CMK (cell line): ENCODE measurements at places on chromosomes 5 and 9.
A peak's percentile ranks its signal among the peaks of the same experiment; 100 is the strongest.

GRCh38 chr5:124748687-124749594 lies 2.5 kb upstream of the ZNF608 start:
- no peak for DNase-seq

DNA sequence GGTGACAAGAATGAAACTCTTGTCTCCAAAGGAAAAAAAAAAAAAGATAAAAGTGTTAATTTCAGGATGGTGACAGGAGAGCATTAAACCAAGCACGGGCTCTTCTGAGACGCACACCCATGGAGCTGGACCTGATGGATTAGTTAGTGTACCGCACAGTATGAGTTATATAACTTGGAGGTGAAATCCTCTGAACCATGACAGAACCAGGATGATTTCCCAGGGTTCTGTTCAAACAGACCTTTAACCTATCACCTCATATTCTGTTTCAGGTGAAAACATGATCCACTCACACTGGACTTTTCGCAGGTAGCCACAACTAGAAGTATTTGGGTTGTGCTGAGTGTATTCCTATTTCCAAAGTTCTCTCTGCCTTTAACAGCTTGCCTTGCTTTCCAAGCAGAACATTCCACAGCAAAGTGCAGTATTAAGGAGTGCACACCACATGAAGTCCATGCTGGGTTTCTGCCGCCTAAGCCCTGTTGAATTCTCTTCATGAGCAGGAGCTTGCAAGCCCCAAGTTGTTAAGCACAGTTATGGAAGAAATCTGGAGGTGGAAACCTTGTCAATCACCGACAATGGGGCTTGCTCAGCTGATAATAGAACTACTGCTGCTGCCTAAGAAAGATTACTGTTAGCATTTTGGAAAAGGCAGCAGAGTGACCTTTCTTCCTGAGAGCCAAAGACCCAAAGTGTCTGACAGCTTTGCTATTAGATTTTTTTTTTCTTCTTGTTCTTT lies 461.7 kb downstream of the TLE1 start:
- DNase-seq: no peak

DNA sequence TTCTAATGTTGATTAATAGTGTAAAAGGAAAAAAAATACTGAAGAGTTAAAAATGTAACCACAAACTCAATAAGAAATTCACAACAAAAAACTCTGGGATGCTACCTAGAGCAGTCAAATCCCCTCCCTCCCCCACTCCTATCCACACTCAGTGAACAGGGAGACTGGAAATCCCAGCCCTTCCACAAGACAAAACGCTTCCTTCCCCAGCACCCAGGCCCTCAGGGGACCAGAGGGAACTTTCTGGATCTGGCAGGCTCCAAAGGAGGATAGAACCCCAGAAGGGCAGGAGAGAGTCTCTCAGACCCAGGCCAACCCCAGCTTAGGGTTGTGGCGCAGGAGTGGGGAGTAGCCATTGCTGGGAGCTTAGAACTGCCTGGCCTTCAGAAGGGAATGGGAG lies 55.0 kb downstream of the DCP2 start:
- no peak for DNase-seq

DNA sequence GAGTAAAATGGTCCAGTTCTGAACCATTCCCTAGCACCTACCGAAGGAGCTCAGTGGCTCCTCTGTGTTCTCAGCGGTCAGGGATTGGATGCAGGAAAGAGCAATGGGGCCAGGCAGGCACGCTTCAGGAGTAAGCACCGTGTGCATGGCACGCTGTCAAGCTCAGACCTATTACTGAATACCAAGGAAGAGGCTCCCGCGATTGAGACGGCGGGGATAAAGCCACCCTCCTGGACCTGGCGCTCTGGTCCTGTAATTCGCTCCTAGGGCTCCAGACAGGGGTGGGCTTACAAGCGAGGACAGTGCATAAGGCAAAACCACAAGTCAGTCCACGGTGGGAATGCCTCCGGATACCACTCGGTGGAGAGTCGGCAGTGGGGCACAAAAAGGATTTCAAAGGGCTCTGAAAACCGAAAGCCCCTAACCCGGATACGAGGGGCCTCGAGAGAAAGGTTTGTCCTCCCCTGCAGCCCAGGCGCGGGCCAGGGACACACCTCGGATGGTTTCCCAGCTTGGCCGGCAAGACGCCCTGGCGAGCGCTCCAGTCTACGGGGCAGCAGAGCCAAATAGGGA lies 988 bp downstream of the OXCT1 start:
- DNase-seq: no peak

- DNase-seq: no peak
Observed at GRCh38 chr9:110065532-110065931, 142.4 kb downstream of the C9orf152 start.

DNA sequence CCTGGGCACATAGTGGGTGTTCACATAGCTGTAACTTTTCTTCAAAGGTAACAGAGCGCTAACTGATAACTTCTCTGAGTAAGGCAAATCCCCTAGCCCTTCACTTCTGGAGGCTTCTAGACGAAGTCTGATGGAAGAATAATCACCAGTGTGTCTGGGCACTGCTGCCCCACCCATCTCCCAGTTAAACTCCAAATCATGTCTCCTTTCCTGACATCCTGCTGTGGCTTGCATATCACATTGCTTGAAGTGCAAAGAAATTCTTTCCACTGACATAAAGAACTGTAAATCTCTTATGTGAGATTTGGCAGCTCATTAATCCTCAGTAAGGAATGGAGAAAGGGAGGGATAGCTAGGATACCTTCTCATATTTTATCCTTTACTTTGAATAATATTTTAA lies 74.6 kb downstream of the MARCHF11 start:
- no peak for DNase-seq

GRCh38 chr5:96176022-96176421 lies 214.4 kb upstream of the ELL2 start:
- DNase-seq: no peak

- no peak for DNase-seq
Observed at GRCh38 chr9:74245866-74246497, 251.2 kb upstream of the RORB start.

DNA sequence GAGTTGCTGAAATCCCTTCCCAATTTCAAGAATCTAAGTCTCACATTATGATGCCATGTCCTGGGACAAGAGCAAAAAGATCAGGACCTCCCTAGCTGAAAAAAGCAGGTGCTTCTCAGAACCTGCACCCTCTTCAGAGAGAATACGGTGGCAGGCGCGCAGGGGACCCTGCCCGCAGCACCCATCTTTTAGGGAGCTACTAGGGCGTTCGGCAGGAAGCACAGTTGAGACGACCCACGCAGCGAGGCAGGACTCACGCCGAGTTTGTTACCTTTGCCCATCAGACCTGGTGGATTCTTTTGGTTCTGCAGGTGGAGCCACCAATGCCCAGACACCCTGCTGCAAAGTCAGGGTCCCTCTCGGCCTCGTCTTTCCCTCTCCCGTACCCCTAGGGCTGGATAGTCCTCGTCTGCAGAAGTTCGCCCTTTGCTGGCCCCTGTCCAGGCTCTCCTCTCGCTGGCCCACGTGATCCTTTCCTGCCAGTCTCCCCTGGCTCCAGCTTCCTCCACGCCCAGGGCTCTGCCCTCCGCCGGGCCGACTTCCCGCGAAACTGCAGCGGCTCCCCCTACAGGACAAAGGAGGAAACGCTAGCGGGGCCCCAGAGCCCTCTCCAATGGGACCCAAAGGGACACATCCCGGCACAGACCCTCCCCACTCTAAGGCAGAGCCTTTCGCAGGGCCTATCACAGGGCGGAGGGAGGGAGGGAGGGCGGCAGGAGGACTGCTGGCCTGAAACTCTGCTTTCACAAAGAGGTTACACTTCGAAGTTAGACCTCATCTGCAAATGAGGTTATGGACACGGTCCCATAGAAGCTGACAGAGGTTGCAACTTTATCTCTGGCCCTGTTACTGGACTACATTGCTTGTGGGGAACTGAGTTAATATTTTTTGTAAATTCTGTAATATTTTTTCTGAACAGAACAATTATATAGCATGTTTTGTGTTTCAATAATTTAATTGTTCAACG lies 28.8 kb downstream of the TMEM174 start:
- peak; percentile 48 for DNase-seq

GRCh38 chr5:1442222-1443145 lies 2.8 kb downstream of the SLC6A3 start:
- no peak for DNase-seq

GRCh38 chr5:51829230-51829629 lies 446.0 kb downstream of the ISL1 start:
- DNase-seq: no peak

DNA sequence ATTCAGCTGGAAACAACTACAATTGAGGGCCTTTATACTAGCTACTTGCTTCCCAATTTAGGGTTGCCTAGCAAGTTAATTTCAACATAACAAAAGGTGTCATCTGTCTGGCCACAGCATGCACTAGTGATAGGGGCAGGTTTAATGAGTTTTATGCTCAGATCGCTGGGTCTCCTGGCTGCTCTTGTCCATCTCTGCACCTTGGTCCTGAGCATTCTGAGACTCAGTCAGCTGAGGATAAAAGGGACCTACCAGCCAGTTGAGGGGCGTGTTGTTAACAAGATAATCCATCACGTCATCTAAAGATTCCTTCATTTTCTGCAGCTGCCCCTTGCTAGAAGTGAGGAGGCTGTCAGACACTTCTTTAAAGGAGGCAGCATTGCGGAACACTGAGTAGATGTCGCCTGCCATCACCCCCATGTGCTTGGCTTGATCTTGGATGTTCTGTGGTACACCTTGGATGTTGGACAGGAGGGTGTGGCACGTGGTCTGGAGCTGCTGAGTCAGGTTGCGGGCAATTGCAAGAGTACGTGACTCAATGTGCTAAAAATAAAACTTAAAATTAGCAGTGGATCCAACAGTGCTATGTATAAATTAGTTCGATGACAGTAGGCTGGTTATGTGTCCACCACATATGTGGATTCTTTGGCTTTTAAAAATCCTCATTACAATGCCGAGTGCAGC lies 11.0 kb downstream of the PLIN2 start:
- DNase-seq: no peak

DNA sequence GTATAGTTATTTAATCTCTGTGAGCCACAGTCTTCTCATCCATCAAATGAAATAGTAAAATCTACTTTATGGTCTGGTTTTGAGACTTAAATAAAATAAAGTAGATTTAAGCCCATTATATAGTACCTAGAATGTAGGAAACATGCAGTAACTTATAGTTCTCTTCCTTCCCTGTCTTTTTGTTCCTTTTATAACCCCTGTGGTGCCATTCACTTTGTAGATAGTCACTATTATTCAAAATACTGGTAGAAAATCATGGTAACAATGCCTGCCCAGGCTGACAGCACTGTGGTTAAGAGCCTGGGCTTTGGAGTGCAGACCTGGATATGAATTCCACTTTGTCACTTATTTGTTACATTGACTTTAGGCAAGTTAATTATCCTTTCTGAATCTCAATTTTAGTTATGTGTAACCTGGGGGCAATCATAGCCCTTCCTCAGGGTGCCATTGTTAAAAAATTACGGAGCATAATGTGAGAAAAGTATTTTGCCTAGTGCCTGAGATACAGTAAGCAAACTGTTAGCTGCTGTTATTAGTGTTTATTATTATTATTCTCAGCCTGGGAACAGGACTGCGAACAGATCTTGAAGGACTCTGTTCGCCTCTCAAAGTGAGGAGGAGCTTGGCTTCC lies 100.4 kb downstream of the RALGPS1 start:
- DNase-seq: no peak

- no peak for DNase-seq
Observed at GRCh38 chr9:70798018-70798417, 323.4 kb downstream of the TRPM3 start.

DNA sequence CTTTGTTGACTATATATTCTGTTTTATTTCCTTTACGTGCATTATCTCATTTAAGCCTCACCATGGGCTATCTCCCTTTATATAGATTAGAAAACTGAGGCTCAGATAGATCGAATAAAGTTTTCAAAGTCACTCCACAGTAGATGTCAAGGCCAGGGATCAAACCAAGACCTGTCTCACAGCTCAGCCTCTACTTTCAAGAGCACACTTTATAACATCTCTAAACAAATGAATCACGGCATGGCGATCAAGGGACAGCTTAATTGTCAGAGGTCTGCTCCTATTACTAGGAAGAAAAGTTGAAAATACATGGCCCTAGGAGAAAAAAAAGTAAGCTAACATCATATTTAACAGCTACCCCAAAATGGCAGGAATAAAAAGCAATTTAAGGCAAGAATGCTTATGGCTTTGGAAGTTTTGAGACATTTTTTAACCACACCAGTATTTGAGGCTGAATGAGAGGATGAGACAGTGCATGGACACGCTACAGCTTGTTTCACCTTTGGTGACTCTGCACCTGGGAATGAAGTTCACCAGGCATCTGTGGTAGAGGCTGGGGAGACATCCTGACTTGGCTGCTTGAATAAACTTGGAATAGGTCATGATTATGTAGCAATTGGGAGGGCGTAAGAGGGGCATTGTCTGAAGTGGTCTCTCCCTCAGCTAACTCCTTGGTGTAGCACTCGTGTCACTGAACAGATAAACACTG lies 486.8 kb upstream of the WWC1 start:
- no peak for DNase-seq

DNA sequence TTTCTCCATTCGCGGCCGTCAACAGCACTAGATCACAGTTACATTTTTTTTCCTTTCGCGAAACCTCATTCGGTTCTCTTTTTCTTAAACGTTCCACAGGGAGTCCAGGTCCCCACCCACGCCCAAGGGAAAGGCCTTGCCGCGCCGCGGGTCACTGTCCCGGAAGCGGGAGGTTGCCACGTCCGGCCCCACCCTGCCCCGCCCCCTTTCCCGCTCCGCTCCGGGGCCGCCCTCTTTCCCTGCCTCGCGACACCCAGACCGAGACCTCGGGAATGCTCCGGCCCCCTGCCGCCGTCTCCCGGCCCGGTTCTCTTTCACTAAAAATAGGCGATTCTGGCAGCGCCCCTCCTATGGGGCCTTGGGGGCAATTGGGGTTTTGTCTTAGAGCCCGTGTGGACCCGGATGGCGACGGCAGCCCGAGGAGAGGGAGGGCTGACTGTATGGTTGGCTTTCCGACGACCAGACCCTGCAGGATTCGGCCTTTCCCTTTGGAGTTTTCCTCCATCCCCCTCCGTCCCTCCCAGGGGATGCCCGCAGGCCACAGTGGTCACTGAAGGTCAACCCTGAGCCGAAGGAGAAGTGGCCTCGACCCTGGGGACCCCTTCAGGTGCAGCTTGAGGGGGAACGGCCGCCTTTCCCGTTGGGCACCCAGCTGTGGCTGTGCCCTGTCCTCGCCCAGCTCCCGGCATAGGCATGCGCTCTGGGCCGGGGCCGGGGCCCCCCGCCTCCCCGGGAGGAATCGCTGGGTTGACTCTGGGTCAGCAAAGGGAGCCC lies 2.8 kb upstream of the RACK1 start:
- DNase-seq: peak; percentile 62

DNA sequence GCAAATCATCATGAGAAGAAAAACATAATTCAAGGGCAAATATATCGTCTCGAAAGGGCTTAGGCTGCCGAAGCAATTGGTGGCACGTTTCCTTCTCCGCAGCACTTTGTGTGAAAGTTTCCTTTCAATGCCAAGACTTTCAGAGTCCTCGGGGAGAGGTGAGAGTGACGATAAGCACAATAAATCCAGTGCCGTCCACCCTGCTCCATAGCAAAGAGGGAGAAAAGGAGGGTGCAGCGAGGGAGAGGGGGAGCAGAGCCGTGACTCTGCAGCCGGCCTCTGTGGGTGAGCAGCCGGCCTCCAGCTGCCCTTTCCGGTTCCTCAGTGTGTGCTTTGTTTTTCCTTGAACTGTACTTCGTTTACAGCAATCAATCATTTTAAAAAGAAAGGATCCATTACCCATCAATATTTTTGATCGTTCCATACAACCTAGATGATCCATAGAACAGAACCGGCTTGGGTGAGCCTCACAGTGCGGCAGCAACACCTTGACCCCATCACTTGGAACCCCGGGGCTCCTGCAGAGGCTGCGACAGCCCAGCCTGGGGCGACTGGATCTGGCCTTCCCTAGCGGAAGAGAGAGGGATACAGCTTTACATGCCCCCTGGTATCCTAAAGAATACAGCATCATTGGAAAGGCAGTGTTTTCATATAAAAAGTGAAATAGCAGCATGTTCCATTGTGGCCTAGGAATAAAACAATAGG lies 247.0 kb upstream of the IRX4 start:
- DNase-seq: no peak
